ENCODE measurements at places on chromosomes 13 and 19. TPM values are rescaled to one million over a fixed set of nuclear protein-coding genes. Genes with fewer than 3 reads are reported as not detected.

SLAIN1 gene
- 22.1 TPM for polyA plus RNA-seq

KLK1 gene
- polyA plus RNA-seq, result 1.8 TPM

MISP gene
- polyA plus RNA-seq, result 6.5 TPM

GRCh38 chr19:2150794-2151338 is 500 bp downstream of the AP3D1 start:
- DNase-seq, result no peak

GRCh38 chr13:50189450-50189849 is 174.2 kb downstream of the KCNRG start:
- DNase-seq, result no peak

GRCh38 chr19:18029617-18030338 is 21.8 kb downstream of the ARRDC2 start:
- DNase-seq, result no peak

DNA sequence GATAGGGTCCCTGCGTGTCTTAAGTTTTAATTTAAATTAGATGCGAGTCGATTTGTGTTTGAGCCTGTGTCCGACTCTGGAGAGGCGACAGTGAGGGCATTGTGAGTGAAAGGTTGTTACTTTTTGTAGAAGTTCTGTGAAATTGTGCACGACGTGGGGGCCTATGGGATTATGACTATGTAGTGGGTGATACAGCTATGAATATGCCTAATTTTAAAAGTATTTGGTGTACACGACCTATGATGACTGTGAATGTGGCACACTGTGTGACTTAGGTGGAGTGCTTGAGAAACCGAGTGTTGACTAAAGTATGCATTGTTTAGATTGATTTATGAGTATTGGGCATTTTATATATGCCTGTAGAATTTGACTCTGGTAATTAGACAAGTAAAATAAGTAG is 646 bp downstream of the ZNF567 start:
- DNase-seq, result no peak

DNA sequence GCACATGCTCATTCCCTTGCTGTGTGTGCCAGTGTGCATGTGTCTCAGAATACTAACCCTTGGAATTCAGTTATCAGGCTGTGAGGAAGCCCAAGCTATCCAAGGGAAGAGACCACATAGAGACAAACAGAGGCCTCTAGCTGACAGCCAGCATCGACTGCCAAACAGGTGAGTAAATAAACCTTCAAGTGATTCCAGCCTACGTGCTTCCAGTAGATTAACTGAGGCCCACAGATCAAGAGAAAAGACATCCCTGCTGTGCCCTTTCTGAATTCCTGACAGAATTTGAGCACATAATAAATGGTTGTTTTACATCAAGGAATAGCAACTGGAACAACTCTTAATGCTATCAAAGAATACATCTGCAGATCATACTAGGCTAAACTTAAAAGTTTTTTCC is 17.5 kb downstream of the ZC3H13 start:
- no peak for DNase-seq

- no peak for DNase-seq
These were observed 642.4 kb upstream of the SGCG start for GRCh38 chr13:22538400-22538799.

Data from right renal cortex interstitium (tissue), 3 donors.